ENCODE measurements at places on chromosomes 2 and 18. TPM values are rescaled to one million over a fixed set of nuclear protein-coding genes. Genes with fewer than 3 reads are reported as not detected.

Gene CCDC74A
- total RNA-seq, result 0.29 TPM

Gene ID2
- 341 TPM for total RNA-seq

Gene PDE1A
- total RNA-seq, result 13.1 TPM

Gene POTEC
- total RNA-seq, result not detected

Gene RAB6C
- not detected for total RNA-seq

Gene GCKR
- not detected for total RNA-seq

Gene CTAGE1
- not detected for total RNA-seq

Gene UNC80
- total RNA-seq, result 3.0 TPM

Gene IL36B
- not detected for total RNA-seq

Gene PLA2R1
- 24.5 TPM for total RNA-seq

Gene RGPD4
- not detected for total RNA-seq

Gene CDH7
- not detected for total RNA-seq

Gene OTOS
- not detected for total RNA-seq

Gene DRC1
- total RNA-seq, result not detected

Gene ACTR2
- total RNA-seq, result 157 TPM

Gene FAP
- 10.5 TPM for total RNA-seq

Gene CCDC68
- total RNA-seq, result 25.6 TPM

Gene AKAIN1
- not detected for total RNA-seq

Gene SNRNP27
- total RNA-seq, result 50.1 TPM

Gene DTNB
- total RNA-seq, result 28.8 TPM

Gene ATP8B1
- 21.5 TPM for total RNA-seq

Gene TUBB8B
- total RNA-seq, result 0.76 TPM

Gene ZNF892
- 10.3 TPM for total RNA-seq

Gene CHRNG
- not detected for total RNA-seq

Gene AAK1
- 47.9 TPM for total RNA-seq

Gene SCYGR4
- not detected for total RNA-seq

Gene UGT1A5
- not detected for total RNA-seq

Gene FIGN
- total RNA-seq, result 9.8 TPM

Gene GCG
- total RNA-seq, result not detected

Gene DES
- total RNA-seq, result 578 TPM

Gene SUPT7L
- total RNA-seq, result 31.2 TPM

Gene ATP6V1B1
- total RNA-seq, result not detected

Gene MRPL44
- 45.3 TPM for total RNA-seq

Gene C2orf66
- total RNA-seq, result not detected

Gene SIX3
- not detected for total RNA-seq

Gene SALL3
- total RNA-seq, result 0.28 TPM

Gene ZAP70
- 11.2 TPM for total RNA-seq

Gene SANBR
- total RNA-seq, result 5.6 TPM

Gene ACMSD
- not detected for total RNA-seq

Gene OXER1
- 5.4 TPM for total RNA-seq

Gene LANCL1
- 42.1 TPM for total RNA-seq

Gene SPHKAP
- not detected for total RNA-seq

Data from uterus (tissue), 4 donors.